Esophagus squamous epithelium (tissue), 5 donors: ENCODE measurements at places on chromosomes 6 and 20.

DNA sequence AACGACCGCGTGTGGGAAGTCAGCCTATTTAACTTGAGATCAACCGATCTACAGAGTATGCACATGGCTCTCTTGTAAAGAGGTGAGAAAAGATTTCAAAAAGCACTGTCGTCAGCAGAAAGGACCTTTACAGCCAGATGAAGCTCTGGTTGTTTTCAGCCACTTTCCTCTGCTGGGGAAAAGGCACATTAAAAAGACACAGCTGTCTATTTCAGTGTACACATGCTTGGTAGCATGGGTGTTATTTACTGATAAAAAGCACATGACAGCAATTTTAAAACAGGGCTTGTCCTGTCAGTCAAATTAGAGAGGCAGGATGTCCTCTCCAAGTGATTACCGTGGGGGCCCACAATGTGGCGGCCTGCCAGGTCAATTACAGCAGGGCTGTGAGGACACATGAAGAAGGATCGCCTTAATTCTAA lies 188.9 kb downstream of the PRKN start:
- no peak for DNase-seq

DNA sequence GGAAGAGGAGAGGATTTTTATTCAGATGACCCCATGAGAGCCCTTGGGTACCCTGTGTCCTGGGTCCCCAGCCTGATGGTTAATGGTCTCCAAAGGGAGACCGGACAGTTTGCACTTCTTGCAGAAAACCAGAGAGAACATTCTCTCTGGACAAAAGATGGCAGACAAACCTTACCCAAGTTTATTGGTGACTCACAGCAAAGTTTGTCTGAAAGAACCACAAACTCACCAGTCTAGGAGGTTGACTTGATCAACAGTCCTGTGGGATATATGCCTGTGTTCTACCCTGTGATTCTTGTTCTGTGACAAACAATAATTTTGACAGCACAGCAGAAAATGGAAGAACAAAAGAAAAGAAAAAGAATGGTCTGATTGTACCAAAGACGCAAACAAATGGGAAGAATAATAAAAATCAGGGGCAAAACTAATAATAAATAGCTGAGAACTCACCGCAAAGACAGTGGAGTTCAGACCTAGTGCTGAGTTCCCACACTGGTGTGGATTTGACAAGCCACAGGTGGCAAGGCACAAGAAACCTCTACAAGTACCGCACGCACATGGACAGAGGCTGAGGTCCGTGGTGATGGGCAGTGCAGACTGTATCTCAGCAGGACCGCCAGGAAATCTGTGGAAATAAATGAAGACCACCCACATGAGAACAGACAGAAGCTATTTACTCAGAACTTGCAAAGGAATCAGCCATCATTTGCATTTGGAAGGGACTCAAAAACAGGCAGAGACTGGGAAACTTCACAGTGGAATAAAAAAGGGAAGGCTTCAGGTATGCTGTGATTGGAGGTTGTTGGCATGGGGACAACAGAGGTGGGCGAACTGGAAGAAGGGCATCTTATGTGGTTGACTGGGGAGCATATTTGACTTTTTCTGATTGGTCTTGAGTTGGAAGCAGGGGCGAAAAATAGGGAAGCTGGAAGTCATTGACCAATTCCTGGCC lies 246.3 kb upstream of the RNF24 start:
- DNase-seq = no peak

GRCh38 chr6:154318721-154319120 lies 37.9 kb downstream of the IPCEF1 start:
- no peak for DNase-seq

DNA sequence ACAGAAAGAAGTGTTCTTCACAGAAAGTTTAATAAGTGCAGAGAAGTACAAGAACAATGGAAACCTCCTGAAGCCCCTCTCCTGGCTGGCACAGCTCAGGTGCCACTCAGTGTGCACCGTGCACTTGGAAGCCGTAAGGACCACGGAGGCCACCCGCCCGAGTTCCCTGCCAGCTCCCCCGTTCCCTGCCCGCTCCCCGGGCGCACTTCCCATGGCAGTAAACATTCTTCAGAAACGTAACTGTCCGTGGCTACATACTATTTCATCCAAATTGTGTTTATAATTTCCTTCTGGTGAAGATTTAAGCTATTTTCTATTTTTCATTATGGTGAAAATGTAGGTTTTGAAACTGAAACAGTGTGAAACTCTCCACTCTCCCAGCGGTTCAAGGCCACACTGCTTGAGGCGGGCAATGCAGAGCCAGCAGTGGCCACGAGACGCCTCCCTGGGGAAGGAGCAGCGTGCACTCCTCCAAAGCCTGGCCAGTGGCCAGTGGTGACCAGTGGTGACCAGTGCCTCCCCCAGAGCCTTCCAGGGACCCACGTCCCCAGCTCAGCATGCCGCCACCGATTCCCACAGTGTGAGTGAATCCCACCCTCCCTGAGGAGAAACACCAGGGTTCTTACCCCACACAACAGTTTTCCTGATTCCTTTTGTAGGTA lies 46.4 kb downstream of the TAF4 start:
- no peak for DNase-seq

DNA sequence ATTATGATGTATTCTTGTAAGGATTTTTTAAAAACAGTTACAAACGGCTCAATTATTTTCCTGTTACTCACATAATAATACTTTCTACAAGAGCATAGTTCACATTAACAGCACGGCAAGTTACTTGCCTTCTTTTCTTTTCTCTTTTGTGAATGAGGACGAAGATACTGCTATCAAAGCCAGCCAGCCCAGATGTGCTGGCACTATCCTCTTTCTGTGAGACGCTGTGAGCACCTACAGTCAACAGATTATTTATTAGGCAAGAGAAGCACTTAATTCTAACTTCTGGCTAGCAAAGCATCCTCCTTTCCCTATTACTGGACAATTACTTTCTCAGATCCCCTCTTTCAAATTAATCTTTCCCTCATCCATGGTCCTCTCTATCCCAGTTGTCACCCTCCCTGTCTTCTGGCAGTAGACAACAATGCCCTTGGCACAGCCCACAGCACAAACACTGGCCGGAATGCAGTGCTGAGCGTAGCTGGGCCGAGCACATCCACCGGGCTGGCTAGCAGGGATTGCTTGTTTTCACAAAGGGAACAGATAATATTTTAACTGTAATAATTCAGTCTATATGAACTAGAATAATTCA lies 262.1 kb downstream of the FOXC1 start:
- no peak for DNase-seq

DNA sequence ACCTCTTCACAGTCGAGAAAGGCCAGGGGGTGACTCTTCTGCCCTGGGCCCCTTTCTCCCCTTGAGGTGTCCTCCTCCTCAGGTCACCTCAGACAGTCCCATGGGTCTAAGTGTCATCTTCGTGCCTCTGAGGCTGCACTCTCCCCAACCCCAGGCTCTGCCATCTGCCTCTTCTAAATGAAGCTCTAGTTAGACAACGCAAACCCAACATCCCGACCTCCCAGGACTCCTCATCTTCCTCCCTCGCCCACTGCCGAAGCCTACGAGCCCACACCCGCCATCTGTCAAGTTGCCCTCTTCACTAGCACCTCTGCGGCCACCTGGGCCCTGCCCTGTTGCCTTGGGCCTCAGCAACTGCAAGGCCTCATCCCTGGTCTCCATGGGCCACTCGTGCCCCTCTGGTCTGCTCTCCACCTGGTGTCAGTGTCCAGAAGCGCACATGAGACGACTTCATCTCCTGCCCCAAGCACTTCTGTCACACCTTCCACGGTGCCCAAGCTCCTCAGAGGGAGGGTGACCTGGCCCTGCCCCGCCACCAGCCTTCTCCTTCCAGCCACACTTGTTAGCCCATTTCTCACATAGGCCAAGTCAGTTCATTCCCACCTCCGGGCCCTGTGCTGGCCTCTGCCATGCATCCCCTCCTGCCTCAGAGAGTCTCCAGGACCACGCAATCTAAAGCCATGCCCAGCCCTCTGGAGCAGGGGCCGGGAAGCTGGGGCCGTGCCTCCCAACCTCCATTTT lies 53.8 kb downstream of the RRBP1 start:
- DNase-seq = no peak

GRCh38 chr6:56525974-56526789 lies 116.5 kb downstream of the DST start:
- DNase-seq = no peak

GRCh38 chr6:159830501-159831372 lies 30.7 kb downstream of the PNLDC1 start:
- no peak for DNase-seq

- no peak for DNase-seq
Measured at GRCh38 chr20:35617397-35618262, 2.0 kb downstream of the SPAG4 start.

- DNase-seq = no peak
Measured at GRCh38 chr6:12543953-12544352, 172.6 kb upstream of the PHACTR1 start.
